ENCODE measurements at places on chromosomes 3 and 15.

DNA sequence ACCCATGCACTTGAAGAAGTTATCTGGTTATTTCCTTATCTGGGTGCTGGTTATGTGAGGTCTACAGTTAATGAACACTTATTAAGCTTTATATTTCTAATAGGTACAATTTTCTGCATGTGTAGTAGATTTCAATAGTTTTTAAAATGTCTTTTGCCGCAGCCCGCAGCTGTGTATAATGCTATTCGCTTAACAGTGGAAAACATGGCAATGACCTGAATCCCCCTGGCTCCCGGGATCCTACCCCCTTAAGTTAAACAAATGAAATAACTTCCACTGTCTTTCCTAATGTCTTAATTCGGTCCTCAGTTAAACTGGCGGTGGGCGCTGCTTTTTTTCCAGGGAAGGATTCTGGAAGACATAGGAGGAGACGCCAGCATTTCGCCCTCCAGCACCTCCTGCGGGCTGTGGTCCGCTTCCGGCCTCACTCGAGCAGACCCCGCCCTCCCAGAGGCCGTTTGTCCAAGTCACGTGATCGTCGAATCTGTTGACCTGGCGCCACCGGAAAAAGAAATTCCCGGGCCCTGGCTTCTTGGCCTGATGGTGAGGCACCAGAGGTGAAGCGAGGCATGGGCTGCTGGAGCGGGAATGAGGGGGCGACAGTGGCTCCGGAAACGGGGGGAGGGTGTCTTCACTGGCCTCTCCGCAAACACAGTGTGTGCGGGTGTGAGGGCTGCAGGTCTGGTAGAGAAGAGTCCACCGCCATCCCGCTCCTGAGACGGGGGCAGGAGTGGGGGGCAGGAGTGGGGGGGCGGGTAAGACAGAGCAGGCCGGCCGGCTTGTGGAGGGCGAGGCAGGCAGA is 45.6 kb upstream of the CSPG4 start:
- DNase-seq: peak; percentile 95

- no peak for DNase-seq
These were observed 13.1 kb upstream of the ALCAM start for GRCh38 chr3:105353485-105354161.

GRCh38 chr3:134847349-134847748 is 52.3 kb downstream of the EPHB1 start:
- DNase-seq: no peak

DNA sequence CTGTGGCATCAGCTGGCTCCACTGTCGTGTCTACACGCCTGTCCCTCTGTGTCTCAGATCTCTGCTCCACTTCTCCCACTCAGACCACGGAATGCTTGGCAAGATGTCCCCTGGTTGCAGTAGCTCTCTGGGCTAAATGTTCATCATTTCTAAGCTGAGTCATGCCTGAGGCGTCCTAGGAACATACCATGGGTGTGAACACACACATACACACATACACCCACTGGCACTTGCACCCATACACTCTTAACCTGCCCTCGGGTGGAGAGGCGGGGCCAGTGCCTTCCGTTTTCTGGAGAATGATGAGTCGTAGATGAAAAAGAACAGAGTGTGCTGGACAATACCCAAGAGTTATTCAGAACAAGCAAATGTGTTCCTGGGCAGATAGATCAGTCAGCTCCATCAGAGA is 72.4 kb downstream of the SENP2 start:
- DNase-seq: no peak

DNA sequence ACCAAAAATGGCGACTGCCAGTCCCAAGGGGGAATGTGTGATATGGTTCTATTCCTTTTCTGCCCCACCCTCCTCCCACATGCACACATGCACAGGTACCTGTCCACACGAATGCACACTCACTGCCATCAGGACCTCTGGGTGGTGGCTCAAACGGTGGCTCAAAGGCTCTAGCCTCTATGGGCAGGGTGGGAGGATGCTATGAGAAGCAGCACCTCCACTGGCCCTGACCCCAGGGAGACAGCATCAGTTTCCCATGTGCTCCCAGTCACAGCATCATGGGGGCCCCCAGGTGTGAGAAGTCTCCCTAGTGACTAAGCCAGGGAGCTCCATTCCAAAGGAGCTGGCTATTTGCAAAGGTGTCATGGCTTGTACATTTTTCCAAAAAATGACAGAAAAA is 15.9 kb downstream of the SEMA3G start:
- no peak for DNase-seq

DNA sequence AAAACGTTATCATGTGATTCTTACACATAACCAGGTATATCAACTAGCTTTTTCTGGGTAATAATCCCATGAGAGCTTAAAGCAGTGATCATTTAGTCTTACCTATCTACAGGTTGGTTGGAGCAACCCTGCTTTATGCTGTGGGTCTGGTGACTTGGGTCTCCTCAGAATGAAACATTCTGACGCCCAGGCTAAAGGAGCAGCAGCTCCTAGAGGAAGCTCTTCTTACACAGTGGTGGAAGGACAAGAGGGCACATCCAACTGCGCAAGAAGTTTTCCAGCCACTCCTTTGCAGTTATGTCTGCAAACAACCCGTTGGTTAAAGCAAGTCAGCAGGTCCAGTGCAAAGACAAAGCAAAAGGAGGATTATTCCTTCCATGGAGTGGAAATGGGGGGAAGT is 377.5 kb downstream of the EDEM1 start:
- no peak for DNase-seq

DNA sequence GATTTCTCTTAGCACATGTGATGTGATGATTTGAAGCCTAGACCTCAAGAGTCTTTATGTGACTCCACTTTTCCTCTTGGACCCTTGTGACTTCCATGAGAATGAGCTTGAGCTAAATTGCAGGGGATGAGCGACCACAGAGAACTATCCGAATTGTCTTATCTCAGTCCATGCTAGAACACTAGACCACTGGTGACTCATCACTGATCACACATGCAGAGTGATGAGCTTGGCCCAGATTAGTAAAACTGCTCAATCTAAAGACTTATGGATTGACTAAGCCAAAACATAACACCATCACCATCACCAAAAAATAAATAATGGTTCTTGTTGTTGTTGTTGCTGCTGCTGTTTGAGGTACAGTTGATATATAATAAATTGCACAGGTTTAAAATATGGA is 114.1 kb upstream of the CFAP20DC start:
- DNase-seq: no peak

DNA sequence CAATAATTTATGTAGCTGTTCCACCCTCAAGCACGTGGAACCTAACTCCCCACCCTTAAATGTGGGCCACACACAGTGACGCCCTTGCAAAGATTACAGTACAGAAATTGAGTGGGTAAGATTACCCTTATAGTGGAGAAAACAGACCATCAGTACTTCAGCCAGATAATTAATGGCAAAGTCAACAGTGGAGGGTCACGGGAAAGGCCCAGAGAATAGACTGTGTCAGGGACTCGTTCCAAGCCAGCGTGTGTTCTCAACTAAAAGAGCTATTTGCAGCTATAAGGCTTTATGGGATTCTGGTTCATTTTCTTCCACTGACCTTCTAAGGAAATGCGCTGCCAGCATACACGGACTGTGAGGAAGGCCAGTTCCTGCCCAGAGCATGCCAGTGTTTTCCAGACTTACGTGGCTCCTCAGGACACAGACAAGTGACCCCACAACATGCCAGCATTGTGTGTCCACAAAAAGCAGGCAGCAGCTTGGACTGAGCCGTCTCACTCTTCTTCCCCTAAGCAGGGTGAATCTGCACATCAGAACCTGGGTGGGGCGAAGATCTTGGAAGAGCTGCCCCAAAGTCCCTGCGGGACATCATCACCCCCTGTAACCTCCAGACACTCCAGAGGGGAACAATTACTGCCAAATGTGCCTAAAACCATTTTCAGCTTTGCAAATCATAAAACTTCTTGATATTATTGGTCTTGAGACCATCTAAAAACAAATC is 428.5 kb downstream of the OCA2 start:
- DNase-seq: no peak

GRCh38 chr15:70528816-70529215 is 234.5 kb downstream of the UACA start:
- DNase-seq: no peak

DNA sequence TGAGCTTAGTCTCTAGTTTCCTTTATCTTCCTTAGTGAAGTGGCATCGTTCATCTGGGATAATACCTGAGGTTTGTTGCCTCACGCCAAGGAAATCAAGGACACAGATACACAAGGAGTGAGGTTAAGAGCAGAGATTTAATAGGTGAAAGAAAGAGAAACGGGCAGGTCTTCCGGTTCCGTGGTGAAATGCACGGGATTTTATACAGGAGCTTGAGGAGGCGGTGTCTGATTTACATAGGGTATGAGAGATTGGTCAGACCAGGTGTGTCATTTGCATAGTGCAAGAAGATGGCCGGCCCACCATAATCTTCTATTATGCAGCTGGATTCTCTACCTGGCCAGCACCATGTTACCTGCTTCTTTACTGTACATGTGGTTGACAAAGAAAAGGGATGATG is 17.2 kb downstream of the ARRDC4 start:
- DNase-seq: no peak

DNA sequence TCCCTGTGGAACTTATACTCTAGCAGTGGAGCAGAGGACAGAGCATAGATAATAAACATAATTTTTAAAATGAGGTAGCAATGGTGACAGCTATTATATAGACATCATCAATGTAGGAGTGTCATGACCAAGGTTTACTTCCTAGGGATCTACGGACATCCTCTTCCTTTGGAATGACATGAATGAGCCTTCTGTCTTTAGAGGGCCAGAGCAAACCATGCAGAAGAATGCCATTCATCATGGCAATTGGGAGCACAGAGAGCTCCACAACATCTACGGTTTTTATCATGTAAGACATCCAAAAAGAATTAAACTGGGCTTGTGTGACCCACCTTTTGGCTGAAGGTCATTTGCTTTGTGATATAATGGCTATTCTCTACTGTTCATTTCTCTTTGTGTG is 30.1 kb upstream of the CAPN3 start:
- DNase-seq: no peak

DNA sequence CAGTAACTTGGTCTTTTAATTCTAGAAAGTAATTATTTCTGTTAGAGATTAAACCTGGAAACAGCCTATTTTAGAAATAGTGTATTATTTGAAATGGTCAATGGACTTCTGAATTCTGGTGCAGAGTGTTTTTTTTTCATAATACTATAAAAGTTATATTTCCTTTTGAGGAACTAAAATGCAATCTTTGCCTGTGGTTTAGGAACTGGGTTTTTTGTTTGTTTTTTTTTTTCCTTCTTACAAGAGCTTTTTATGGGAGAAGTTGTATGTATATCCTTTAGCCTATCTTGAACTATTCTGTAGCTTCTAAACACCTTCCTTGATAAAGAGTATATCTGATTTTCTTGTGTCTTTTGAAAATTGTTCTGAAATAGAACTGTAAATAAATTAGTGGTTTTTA is 88.3 kb downstream of the ARIH1 start:
- no peak for DNase-seq

GRCh38 chr15:63505842-63506222 is 1.4 kb downstream of the USP3 start:
- no peak for DNase-seq

DNA sequence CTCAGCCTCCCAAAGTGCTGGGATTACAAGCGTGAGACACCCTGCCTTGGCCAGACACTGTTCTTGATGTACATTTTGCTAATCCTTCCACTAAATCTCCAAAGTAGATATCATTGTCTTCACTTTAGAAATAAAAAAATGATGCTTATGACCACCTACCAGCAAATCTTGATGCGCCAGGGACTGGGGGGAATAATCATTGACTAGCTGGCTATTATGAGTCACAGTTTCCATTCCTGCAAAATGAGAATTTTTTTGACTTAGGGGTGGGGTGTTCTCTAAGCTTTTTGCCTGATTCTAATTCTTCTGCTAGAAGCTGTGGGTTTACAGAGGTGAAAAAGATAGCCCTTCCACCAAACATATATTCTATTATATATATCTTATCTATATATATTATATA is 17.1 kb upstream of the RFC4 start:
- DNase-seq: no peak

- DNase-seq: peak; percentile 83
These were observed 7.8 kb downstream of the EIF1B start for GRCh38 chr3:40317061-40317855.

DNA sequence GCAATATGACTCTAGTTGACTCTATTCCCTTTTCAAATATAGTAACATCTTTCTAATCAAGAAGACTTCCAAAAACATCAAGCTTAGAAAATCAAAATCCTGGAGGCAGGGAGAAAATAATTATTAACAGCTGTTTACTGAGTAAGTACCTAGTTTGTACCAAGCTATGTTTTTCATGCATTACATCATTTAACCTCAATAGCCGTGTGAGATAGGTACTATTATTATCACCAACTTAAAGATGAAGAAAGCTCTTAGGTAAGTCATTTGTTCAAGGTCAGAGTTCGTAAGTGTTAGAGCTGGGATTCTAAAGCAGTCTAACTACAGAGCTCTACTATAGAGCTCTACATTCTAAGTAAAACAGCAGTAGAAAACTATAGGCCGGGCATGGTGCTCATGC is 41.6 kb downstream of the GSK3B start:
- DNase-seq: no peak

DNA sequence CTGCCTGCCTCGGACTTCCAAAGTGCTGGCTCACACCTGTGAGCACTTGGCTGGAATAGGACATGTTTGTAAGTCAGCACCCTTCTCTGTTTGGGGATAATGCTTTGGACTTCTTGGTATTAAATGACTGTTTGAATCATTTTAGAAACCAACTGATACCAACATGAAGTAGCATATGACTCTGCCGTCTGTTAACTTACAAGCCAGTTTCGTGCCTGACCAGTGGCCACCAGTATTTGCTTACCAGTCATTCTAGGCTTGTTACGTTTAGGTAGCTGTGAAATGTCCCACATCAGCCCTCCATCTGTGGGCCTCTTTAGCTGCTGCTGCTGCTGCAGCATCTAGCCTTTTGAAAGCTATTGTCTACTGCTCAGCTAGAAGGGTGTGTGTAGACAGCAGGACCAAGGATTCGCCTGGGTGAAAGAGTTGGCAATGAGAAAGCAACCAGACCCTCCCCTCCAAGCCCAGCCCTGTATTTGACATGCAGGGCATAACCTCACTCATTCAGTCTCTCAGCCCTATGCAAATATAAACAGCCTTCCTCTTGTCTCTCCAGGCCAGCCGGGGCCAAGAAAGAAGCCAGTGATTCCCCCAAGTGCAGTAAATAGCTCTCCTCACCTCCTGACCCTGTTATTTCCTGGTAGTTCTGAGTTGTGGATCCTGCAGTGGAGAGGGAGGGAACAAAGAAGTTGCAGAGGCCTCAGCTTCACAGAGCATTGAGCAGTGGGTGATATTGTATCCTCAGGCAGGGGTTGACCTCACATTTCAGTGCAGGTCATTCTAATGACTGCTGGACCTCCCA is 51.0 kb downstream of the NKIRAS1 start:
- DNase-seq: peak; percentile 32

DNA sequence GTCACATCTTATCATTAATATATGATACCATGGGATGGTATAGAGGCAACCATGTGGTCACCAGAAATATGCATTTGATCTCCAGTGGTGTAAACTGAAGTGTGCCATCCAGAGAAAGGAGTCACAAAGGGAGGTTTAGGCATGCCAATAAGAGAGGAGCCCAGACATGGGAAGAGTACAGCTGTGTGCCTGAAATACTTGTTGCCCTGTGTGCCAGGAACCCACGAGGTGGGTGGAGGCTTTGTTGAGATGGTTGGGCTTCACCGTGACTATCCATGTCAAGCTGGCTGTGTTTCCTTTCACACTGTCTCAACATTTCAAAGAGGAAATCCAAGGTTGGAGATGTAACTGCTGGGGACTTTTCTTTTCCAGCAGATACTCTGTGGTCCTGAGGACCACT is 43.5 kb downstream of the CACNA2D3 start:
- DNase-seq: no peak

GRCh38 chr3:187015903-187016638 is 85.7 kb downstream of the ST6GAL1 start:
- DNase-seq: no peak

Data from G401 (cell line).